ENCODE measurements at places on chromosomes 5 and 9.

- DNase-seq: no peak
These were observed 202.2 kb downstream of the GABBR2 start for GRCh38 chr9:98506422-98507054.

- DNase-seq: no peak
These were observed 5.0 kb downstream of the SFXN1 start for GRCh38 chr5:175483337-175483736.

DNA sequence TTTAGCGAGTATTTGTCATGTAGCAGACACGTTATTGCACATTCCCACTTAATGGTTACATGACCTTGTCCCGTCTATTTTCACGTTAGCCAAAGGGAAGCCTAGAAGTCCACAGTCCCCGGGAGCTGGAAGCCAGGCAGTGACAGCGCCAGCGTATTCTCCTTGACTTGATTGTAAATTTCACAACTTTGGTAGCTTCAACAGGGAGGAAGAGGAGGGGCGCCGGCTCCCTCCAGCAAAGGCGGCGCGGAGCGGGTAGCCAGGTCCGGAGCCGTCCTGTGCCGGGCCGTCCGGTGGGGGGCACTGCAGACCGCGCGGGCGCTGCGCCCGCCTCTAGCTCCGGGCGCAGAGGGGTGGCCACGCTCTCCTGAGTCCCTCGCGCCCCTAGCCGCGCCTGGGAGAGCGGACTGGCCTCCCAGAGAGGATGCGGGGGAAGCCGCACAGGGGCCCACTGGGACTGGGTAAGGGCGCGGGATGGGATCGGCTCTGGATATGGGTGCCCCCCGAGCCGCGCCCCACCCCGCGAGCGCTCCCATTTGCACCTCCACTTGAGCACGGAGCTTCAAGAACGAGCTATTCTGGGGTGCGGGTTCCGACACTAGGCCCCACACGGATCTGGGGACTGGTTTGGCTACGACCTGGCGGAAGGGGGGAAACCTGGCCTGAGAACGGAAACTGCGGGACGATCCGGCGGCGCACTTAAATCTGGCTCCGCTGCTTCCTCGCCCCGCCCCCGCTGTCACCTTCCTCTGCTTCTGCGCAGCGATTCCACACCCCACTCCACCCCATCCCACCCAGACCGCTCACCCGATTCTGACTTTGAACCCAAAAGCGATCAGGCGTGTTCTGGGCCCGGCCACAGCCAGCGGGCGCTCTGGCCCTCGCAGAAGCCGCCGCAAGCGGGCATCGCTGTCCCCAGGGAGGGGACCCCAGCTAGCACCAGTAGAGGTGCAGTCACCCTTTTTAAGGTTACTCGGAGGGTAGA lies 23.8 kb downstream of the KLF4 start:
- no peak for DNase-seq

- no peak for DNase-seq
These were observed 82.7 kb upstream of the PANK3 start for GRCh38 chr5:168661593-168662485.

DNA sequence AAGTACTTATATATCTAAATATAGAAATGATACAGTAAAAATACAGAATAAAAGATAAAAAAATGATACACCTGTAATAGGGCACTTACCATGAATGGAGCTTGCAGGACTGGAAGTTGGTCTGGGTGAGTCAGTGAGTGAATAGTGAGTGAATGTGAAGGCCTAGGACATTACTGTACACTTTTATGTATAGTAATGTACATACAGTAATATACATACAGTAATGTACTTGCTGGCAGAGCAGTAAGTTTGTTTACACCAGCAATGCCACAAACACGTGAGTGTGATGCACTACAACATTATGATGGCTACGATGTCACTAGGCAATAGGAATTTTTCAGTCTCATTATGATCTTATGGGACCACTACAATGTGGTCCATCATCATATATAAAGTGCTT lies 34.2 kb downstream of the SUSD1 start:
- DNase-seq: no peak

DNA sequence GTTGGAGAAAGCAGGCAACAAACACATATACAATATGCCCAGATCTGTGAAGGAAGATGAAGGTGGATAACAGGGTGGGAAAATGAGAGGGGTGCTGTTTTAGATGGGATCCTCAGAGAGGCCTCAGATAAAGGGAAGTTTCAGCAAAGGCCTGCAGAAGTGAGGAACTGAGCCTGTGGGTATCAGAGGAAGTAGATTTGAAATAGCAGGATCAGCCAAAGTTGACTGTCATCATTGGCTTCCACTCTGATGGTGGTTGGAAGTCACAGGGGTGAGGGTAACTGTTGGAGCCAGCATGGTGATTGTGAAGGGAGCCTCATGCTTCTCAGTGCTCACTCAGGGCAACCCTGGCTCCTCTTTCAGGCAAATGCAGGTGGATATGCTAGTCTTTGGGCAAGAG lies 607.2 kb upstream of the CLINT1 start:
- no peak for DNase-seq

DNA sequence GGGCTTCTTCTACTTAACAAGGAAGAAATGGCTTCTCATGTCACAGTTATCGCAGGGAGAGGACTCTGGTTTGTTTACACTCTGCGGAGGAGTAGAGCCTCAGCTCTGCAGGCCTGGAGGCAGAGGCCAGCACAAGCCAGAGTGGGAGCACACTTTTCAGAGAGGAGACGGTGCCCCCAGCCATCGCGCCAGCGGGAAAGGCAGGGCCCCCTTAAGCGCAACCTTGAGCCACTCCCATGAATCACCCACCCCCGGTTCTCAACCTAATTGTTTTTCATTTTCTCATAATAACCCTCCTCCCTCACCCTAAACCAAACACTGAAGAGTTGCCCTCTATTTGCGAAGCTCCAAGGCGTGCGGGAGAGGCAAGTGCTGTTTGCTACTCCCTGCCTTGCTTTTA lies 208.4 kb upstream of the TBCA start:
- DNase-seq: no peak

GRCh38 chr5:143443330-143443729 lies 39.8 kb upstream of the NR3C1 start:
- no peak for DNase-seq

DNA sequence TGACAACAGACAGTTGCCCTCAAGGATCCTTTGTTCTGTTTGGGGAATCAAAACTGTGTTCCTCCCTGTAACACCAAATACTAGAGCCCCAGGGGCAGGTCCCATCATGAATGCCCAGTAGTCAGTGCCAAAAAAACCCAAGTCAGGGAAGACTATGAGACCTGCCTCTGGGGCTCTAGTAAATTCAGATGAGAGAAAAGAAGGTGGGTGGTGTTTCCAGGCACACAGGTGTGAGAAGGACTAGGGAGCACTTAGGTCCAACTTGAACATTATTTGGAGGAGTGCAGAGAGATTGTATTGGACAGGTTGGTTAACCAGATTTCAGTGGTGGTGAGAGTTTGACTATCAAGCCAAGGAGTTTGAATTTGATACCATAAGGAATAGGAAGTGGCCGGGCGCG lies 52.0 kb downstream of the SLC22A5 start:
- DNase-seq: no peak

DNA sequence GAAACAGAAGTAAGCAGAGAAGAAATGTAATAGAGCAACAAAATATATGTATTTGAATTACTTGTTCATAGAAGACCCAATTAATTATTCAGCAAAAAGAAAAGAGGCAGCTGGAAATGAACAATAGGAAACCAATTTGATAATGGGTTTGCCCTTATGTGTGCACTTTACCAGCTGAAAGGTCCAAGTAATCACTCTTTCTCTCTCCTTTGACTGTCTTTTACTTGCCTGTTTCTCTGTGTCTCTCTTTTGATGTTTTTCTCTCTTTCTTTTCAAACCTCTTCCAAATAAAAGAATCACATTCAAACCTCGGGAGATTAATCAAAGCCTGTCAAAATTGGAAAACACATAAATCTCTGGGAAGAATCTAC lies 51.5 kb downstream of the CTNND2 start:
- no peak for DNase-seq

- no peak for DNase-seq
These were observed 12.7 kb upstream of the SLC25A48 start for GRCh38 chr5:135821802-135822201.

GRCh38 chr9:99319048-99319447 lies 97.0 kb downstream of the SEC61B start:
- no peak for DNase-seq

GRCh38 chr5:57119031-57119430 lies 54.8 kb upstream of the GPBP1 start:
- DNase-seq: no peak

GRCh38 chr5:133701871-133702270 lies 89.5 kb upstream of the FSTL4 start:
- DNase-seq: no peak

GRCh38 chr9:90868555-90868954 lies 66.9 kb downstream of the SYK start:
- no peak for DNase-seq
